ENCODE measurements at places on chromosomes 3 and 15. TPM values are rescaled to one million over a fixed set of nuclear protein-coding genes. Genes with fewer than 3 reads are reported as not detected.
A peak's percentile ranks its signal among the peaks of the same experiment; 100 is the strongest.

DNA sequence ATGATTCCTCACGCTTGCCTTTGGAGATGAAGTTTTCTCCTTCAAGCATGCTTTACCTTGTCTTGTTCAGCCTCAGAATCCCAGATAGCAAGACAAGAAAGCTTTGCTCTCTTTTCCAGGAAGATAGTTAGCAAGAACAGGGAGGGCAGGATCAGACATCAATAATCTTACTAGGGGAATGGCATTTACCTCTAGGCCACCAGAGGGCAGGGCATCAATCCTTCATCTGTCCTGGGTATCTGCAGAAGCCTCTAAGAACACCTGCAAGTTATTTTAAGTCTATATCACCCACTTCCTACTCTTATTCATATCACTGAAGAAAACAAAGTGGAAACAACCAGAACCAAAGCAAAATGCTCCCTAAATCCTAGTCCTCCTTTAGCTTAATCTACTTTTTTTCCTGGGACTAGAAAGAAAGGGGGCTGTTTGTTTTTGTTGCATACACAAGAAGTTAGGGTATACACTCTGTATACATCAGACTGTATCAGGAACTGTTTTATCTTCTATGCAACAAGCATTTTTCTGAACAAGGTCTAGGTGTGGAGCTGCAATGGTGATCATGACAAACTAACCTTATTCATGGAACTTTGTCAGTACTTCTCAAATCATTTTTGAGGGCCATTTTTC, 862.5 kb downstream of the CADM2 start:
- DNase-seq = no peak

DNA sequence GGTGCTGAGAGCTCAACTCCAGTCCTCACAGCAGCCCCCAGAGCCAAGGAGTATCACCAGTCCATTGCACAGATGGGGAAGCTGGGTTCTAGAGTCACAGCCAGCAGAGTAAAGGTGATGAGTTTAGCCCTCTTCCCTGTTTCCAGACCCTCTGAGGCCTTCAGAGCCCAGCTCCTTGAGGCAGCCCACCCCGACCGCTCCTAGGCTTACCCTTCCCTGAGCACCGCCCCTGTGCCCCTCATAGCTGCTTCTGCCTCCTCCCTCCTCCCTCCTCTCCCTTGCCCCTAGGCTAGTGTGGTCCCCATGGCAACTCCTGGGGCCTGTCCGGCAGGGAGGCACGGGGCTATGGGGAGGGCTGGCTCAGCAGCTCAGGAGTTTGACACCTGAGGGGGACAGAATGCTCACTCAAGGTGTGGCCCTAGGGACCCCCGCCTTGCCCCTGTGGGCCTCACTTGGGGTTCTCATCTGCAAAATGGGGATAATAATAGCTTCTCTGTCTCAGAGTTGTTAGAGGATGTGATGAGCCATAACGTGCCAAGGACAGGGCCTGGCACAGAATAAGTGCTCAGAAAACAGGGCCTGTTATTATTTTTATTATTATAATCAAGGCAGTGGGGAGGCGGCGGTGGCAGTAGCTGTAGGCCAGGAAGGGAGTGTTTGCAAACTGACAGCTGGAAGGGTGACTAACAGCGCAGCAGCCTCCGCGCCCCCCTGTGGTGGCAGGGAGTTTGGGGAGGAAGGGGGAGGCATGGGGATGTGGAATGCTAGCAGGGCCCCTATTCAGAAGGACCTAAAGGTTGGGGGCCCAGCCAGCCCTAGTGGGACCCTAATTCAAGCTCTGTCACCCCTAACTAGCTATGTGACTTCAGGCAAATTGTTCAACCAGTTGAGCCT, 11.5 kb downstream of the CSK start:
- DNase-seq = peak; percentile 89

The GOLGA6B gene
- total RNA-seq = not detected

DNA sequence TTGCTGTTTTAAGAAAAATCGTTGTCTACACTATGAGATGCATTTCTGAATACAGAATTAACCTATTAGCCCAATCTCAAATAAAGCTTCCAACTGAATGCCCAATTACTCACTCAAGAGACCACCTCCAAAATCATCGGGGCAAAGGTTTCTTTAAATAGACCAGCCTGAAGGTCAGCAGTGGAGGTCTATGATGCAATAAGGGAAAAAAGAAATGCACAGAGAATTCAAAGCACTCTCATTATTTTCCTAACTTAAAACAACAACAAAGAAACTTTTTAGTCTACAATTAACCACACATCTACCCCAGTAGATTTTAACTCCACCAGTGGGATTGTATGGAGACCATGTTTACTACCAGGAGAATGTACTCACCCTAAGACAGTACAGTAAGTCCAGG, 657.7 kb upstream of the CCDC54 start:
- no peak for DNase-seq

The DHFR2 gene
- total RNA-seq = 11.3 TPM

DNA sequence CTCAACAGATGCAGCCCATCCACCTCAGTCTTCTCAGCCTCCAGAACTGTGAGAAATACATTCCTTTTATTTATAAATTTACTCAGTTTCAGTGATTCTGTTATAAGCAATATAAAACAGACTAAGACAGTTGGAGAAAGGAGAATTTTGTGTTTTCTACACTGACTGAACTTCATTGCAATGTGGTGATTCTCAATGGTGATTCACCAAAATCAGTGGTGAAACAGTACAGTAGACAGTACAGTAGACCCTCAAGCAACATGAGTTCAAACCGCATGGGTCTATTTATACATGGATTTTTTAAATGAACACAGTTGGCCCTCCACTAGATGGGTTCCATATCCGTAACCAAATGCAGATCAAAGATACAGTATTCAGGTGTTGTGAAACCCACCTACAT, 403.1 kb upstream of the TGFBR2 start:
- no peak for DNase-seq

The GCSAM gene
- total RNA-seq = 1.7 TPM

DNA sequence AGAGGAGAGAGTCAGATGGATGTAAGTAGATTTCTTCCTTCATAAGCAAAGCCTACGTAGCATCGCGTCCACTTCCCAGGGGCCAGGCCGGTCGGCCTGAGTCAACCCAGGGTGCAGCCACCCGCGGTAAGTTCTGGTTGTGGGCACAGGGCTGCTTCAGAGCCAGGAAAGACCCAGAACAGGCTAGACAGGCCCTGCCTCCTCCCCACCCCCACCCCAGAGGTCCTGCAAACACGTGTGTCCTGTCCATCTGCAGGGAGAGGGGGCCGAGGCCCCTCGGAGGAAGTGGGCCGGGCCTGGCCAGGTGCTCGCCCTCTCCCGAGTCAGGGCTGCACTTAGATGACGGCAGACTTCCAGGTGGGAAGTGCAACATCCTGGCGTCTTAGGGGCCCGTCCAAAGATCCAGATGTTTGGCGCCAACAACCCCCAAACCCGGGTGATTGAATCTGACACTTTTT, 100.8 kb upstream of the ALDH1A3 start:
- DNase-seq = no peak

DNA sequence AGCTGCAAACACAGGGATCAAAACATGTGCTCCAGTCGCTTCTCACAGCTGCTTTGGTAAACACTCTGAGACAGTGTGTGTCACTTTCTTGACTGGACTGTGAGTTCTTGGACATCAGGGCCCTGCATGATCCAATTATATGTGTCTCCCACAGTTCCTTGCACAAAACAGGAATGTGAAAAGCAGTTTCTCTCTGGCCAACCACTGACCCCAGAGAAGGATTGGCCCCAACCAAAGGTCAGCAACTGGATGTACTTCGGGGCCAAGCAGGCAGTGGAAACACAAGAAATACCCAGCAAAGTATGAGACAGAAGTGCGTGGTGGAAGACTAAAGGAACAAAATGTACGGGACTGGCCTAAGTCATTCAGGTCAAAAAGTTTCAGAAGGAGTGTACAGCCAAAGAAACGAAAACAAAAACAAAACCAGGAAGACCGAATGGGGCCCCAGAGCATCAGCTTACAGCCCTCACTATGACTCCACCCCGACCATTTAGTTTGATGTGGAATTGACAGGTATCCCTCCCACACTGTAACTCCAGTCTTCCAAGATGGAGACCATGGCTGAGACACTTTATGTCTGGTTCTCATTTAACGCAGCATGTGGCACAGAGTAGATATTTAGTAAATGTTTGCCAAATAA, 76.7 kb upstream of the LPP start:
- no peak for DNase-seq

DNA sequence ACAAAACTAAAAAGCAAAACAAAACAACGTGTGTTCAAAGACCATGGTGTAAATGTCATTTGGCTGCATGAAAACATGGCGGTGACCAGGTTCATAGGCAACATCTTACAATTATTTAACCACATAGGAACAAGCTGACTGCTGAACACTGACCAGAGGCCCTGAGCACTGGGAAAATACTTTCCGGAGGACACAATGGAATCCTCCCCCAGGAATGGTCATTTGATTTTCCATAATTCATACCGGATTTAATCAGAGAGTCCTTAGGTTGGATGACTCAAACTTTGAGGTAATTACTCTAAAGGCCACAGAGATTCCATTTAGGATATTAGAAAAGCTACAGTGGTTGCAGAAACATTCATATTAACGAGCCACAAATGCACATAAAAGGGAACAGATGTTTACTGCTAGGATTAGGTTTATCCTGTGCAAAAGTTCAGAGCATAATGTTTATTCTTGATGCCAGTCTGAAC, 254.7 kb downstream of the NR1D2 start:
- DNase-seq = no peak

DNA sequence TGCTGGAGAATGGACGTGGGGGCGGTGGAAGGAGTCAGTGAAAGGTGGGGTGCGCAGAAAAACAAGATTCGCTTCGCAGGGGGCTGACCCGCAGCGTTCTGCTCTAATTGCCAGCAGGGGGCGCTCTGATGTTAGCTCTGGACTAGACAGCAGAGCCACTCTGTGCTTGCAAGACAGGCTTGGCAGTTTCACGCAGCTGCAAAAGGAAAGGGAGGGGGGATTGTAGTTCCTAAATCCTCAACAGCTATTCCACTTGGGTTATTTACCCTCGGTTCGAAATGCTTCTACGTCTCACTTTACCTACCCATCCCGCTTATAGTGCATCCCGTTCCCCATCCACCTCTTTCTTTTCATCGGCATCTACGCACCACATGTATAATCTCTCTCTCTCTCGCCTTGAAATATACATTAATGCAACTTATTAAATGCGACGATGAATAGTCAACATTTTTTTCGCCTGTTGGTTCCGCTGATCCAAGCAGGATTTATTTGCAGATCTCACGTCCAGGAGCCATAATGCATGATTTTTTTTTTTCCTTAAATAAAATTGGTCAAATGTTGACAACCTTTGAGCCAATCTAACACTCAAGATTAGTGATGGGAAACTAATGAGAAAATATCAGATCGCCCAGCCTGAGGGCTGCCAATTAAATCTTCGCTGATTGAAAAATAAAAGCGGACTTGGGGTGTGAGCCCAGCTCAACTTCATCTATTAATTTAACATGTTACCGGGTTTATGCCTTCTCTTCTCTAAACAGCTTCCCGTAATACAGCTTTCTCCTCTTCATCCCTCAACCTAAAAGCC, 216.4 kb downstream of the MEIS2 start:
- peak; percentile 89 for DNase-seq

The FYTTD1 gene
- 53.2 TPM for total RNA-seq

DNA sequence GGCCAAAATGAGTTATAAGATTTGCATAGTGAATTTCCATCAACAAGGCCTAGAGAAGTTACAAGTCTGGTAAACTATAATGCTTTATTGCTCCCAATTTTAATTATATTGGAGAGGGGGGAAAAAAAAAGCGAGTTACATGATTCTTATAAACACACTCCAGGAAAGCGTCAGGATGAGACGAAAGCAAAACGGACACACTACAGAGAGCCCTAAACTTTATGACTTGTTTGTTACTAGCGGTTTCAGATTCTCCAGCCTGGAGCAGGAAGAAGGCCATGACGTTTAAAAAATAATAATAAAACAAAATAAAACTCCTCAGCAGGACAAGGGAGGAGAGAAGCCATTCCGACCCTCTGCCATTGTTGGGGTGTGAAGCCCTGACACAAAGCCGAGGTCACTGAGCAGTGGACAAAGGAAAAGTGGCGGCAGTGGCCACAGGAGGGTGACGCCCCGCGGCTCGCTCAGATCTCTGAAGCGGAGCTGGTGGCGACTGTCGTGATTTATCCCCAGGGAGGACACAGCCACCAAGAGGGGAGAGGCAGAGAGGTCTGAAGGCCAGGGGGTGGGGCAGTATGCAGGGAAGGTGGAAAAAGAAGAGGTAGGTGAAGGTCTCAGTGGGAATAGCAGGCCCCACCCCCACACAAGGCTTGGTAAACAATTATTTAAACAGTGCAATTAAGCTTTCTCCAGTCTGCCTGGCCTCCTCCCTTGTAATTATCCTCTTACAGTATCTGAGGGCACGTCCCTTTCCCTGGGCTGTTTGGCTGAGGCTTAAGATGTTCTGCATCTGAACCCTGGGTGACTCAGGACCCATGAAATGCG, 45.3 kb downstream of the ADAMTS9 start:
- no peak for DNase-seq

DNA sequence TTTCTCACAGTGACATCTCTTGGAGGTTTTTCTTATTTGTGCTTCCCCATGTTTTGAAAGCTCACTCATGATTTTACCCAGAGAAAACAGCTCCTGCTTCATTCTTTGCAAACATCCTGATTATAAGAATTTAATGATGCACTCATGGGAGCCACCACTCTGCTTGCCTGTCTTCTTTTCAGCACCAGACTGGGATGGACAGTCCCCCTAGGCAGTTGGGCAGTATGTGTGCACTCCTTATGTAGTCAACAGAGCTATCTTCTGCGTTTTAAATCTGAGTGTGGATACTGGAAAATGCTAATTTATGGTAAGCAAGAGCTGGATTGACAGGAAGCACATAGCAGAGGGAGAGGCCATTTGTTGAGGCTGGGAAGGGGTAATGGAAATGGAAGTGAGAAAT, 276.1 kb downstream of the AGBL1 start:
- DNase-seq = no peak

DNA sequence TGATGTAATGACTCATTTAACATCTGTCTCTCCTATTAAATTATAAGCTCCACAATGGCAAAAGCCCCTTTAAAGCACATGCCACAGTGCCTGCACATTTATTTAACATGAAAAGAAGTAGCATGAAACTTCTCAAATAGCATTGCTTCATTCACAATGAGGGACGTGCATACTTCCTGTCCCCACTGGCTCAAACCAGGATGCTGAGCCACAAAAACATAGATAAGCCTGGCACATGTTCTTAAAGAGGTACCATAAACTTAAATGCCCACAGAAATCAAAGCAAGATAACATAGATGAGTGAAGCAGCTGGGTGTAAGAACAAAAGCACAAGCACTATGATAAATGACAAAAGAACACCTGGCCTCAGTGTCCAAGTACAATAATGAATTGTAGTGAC, 3.8 kb downstream of the TP53BP1 start:
- DNase-seq = no peak

The CLEC3B gene
- not detected for total RNA-seq

GRCh38 chr3:55474213-55474632, 12.9 kb downstream of the WNT5A start:
- DNase-seq = no peak

The HTR3E gene
- not detected for total RNA-seq

DNA sequence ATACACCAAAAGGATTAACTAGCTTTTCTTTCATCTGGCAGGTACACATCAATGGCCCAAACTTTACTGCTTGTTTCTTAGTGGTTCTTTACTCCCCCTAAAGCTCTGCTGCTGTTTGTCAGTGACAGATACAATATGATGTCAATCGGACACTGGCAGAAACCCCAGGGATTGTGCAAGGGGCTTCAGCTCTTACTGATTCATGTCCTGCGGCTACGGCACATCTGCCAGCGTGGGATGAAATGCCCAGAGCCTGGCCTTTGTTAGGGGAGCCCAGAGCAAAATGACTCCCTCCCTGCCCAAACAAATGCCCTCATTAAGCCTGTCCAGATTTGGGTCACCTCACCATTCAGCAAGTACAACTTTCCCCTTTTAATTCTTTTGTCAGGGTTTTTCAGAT, 28.3 kb downstream of the SRP14 start:
- no peak for DNase-seq
